ENCODE measurements at places on chromosomes 5 and 9. TPM values are rescaled to one million over a fixed set of nuclear protein-coding genes. Genes with fewer than 3 reads are reported as not detected.

The PAEP gene
- not detected for total RNA-seq

The SPTAN1 gene
- 225 TPM for total RNA-seq

The ANP32B gene
- total RNA-seq, result 14.4 TPM

The KIF3A gene
- 11.6 TPM for total RNA-seq

The FCN2 gene
- total RNA-seq, result not detected

The PLPPR1 gene
- not detected for total RNA-seq

The FBXL17 gene
- total RNA-seq, result 5.2 TPM

The RASEF gene
- total RNA-seq, result under 0.01 TPM

The GIN1 gene
- total RNA-seq, result 6.2 TPM

The WWC1 gene
- 7.7 TPM for total RNA-seq

The TMOD1 gene
- total RNA-seq, result 0.28 TPM

The QRFP gene
- not detected for total RNA-seq

The GFPT2 gene
- total RNA-seq, result 47.6 TPM

The VCP gene
- 302 TPM for total RNA-seq

The GDNF gene
- total RNA-seq, result 1.1 TPM

The FOXD4L6 gene
- total RNA-seq, result not detected

The CD274 gene
- 6.5 TPM for total RNA-seq

The FAM221B gene
- not detected for total RNA-seq

The CKMT2 gene
- total RNA-seq, result 1.3 TPM

The SLC28A3 gene
- total RNA-seq, result 1.1 TPM

The SAPCD2 gene
- total RNA-seq, result 10.4 TPM

The GARIN3 gene
- total RNA-seq, result not detected

The TAF1L gene
- total RNA-seq, result not detected

The CDX1 gene
- 0.38 TPM for total RNA-seq

The DEPDC1B gene
- total RNA-seq, result 13.6 TPM

The SPOCK1 gene
- 173 TPM for total RNA-seq

The PCDHGC4 gene
- 0.77 TPM for total RNA-seq

The SLC36A2 gene
- not detected for total RNA-seq

The DBH gene
- not detected for total RNA-seq

The CTNNA1 gene
- 457 TPM for total RNA-seq

The ORM2 gene
- not detected for total RNA-seq

The ADAMTS19 gene
- total RNA-seq, result under 0.01 TPM

Data from regular cardiac myocyte (primary cell).